ENCODE measurements at places on chromosomes 4 and X. TPM values are rescaled to one million over a fixed set of nuclear protein-coding genes. Genes with fewer than 3 reads are reported as not detected.

DNA sequence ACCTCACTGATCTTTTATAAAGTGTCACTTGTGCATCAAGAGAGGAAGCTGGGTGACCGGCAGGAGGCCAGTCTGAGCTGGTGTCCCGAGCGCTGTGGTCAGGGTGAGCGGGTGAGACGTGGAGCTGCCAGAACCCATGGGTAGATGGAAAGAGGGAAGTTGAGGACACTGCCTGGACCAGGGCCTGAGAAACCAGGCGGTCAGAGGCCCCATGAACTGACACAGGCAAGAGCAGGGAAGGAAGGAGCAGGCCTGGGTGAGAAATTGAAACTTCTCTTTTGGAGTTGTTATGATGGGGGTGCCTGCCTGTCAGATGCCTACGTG is 192.6 kb downstream of the AFAP1 start:
- DNase-seq = no peak

GRCh38 chrX:33808636-33809035 is 323.5 kb downstream of the FAM47A start:
- no peak for DNase-seq

DNA sequence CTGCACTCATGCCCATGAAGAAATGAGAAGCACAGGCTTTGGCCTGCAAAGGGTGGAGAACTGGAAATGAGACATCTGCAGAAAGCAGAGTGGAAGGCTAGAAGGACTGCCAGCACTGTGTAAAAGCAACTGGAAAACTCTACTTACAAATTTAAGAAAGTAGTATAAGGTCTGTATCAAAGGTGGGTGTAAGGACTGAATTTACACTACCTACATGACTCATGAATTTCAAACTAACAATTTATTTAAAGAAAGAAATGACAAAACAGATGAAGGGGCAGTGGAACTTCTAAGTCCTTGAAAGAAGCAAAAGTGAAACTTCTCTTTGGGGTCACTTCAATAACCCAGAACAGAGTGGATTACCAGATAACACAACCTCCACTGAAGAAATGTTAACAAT is 71.2 kb downstream of the SLC10A7 start:
- no peak for DNase-seq

Gene MCF2
- total RNA-seq = 0.17 TPM

GRCh38 chrX:73827406-73827805 is 264.4 kb downstream of the CHIC1 start:
- DNase-seq = no peak

Gene VCX
- total RNA-seq = not detected

DNA sequence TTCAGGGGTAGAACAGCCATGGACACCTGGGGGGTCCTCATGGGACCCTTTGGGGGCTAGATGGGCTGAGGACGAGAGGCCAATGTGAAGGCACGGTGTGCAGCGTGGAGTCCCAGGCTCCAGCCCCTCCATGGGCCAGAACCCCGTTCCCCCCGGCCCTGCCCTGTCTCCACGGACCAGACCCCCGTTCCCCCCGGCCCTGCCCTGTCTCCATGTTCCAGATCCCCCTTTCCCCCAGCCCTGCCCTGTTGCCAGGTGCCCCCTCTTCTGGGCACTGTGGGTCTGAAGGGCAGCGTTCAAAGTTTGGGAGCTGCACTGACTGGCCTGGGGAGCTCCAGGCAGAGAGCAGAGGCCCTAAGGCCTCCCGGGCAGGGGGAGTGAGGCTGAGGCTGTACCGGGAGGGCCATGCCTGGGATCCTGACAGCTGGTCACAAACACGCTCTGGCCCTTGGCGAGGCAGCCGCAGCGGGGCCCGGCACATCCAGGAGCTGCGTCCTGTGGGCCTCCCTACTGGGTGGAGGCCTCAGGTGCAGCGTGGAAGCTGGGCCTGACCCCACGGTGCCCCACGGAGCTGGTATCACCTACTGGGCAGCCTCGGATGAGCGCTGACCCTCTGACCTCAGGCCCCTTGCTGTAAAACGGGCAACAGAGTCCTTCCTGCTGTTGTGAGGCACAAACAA is 8.9 kb downstream of the DGKQ start:
- DNase-seq = no peak

DNA sequence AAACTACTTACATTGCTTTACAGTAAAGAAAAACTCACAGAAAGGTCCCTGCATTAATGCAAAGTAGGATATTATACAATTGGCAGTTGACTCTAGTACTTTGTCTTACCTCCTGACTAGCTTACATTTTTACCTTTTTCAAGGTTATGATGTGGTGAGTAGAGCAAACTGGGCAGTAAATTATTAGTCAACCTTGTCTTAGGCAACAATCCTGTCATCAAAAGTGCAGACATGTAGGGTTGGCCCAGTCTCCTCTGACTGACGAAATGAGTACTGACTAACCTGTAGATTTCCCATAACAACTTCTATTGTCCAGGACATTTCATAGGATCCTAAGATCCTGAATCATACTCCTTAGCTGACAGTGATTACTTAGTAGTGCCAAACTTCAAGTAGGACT is 142.0 kb upstream of the NUDT6 start:
- DNase-seq = peak; percentile 97

Gene BEND2
- not detected for total RNA-seq

DNA sequence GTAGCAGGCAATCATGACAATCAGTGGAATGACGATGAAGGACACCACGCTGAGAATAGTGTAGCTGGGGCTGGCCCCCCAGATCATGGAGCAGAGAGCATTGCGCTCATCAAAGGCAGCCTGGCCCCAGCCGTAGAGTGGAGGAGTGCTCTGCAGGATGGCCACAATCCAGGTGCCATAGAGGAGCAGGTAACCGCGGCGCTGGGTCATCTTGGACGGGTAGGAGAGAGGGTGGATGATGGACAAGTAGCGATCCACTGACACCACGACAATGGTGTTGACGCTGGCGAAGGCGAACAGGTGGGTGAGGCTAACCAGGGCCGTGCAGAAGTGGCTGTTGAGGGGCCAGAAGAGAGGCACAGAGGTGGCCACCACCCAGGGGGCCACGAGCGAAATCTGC is 2.8 kb downstream of the GPR101 start:
- DNase-seq = no peak

- DNase-seq = no peak
Measured at GRCh38 chr4:84218031-84218430, 281.1 kb downstream of the NKX6-1 start.

Gene ANOS1
- 0.64 TPM for total RNA-seq

- DNase-seq = no peak
Measured at GRCh38 chrX:153769865-153770600, 6.0 kb downstream of the PLXNB3 start.

GRCh38 chrX:40109288-40110008 is 11.7 kb upstream of the BCOR start:
- DNase-seq = peak; percentile 35

Gene DKC1
- total RNA-seq = 124 TPM

Gene APOO
- total RNA-seq = 37.9 TPM

DNA sequence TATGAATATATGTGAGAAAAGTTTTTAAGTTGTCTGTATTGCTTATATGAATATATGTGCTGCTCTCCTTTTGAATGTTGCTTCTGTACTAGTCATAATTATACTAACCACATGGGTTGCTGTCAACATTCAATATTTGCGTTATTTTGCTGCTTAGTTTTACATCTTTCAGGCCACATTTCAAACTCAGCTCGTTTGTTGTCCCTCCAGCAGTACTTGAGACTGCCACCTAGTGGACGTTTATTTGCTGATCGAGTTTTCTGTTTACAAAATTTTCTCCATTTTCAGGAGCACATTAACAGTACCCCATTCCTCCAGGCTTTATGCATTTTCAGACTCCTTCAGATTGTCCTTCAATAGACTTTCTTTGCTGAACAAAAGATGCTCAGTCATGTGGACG is 75.8 kb downstream of the NUDT11 start:
- peak; percentile 8 for DNase-seq

Gene MAPK10
- 6.6 TPM for total RNA-seq

GRCh38 chr4:76614589-76614988 is 179.6 kb downstream of the SHROOM3 start:
- DNase-seq = no peak

DNA sequence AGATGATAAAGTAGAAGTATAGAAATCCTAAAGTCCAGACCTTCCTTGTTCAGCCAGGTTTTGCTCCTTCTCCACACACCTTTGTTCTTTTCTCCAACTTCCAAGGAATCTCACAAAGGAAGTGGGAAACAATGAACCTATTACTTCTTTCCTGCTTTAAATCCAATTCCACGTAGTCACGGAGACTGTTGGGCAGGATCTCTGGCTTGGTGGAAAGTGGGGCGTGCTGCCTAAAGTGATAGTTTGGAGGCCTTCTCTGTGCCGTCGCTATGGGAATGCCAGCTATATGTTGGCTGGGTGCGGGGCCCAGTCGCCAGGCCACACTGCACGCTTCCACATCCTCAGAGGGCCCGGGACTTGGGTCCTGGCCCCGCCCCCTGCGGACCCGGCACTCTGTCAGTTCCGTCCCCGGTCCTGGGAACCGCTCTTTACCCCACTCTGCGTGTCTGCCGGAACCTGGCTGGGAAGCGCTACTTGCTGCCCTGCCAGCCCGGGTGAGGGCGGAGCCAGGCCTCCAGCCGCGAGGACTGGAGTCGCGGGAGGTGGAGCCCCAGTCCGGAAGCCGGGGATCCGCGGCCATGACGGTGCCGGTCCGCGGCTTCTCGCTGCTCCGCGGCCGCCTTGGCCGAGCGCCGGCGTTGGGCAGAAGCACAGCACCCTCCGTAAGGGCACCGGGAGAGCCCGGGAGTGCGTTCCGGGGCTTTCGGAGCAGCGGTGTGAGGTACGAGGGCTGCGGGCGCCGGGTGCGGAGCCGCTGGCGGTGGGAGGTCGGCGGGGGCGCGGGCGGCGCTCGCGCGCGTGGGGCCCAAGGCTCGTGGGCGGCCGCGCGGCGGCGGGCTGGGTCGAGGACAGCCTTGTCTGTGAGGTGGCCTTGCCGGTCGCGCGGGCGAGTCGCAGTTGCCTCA is at the start of gene MTHFD2L:
Gene MTHFD2L (plus strand): TSS at position 558 of the 905 bp plus-strand sequence. CDS start 21 bp downstream, at position 579.
- DNase-seq = peak; percentile 92

GRCh38 chr4:88251924-88252323 is 32.4 kb downstream of the PPM1K start:
- DNase-seq = no peak
